NCI-H526 (cell line): ENCODE measurements at places on chromosomes 6 and 20.

- DNase-seq = no peak
Measured at GRCh38 chr6:37861452-37861851, 41.9 kb downstream of the ZFAND3 start.

- no peak for DNase-seq
Measured at GRCh38 chr6:33977606-33978411, 168.1 kb downstream of the GRM4 start.

DNA sequence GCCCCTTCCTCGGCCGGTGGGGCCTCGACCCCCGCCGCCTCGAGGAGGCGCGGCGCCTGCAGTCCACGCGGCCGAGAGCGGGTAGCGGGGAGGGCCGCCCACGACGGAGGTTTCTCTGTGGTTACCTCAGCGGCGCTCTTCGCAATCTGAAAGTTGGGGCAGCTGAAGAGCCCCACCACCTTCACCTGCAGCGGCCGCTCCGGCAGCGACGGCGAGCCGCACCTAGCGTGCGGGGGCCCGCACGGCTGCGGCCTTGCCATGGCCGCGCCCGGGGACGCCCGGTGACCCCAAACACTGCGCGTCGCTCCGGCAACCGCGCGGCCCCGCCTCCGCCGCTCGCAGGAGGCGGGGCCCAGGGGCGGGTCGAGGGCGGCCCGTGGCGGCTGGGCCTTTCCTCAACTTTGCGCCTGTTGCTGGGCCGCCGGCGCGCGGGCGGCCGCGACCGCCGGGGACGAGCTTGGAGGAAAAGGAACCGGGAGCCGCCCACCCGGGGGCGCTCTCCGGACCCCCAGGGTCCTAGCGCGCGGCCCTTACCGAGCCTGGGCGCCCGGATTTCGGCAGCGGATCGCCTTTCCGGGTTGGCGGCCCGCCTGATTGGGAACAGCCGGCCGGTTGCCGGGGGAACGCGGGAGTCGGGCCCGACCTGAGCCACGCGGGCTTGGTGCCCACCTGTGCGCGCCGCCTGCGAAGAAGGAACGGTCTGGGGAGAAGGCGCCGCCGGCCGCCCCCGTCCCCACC is at the start of the genes PPIL6 and SMPD2:
Gene PPIL6 (minus strand): TSS at position 298 of the 738 bp plus-strand sequence. CDS start 38 bp downstream, at position 260.
Gene SMPD2 (plus strand): TSS at position 394 of the 738 bp plus-strand sequence. CDS start 398 bp downstream, outside the sequence.
- DNase-seq = peak; percentile 40

- DNase-seq = no peak
Measured at GRCh38 chr6:66599541-66599940, 892.5 kb upstream of the EYS start.
